CD4-positive, alpha-beta memory T cell (primary cell): ENCODE measurements at places on chromosomes 11 and 22.

DNA sequence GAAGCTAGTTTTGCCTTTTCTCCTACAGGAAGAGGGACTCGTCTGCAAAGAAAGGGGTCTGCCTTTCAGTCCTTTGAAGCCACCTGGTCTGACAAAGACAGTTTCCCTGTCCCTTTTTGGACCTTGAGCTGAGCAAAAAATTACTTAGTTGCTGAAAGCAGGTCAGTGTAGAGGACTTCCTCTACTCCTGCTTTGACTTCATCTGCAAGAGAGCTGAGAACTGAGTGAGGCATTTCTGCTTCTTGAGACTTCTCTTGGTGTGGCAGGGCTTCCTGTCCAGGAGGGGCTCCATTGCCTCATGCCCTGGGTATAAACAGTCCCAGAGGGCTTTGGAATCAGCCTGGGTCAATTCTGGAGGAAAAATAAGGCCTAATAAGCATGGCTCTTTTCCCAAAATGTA lies 73.1 kb downstream of the ZNRF3 start:
- DNase-seq: no peak

- no peak for DNase-seq
These were observed 147.0 kb downstream of the APOL5 start for GRCh38 chr22:35864545-35865165.

GRCh38 chr11:33987975-33988580 lies 63.5 kb upstream of the CAPRIN1 start:
- peak; percentile 63 for DNase-seq

DNA sequence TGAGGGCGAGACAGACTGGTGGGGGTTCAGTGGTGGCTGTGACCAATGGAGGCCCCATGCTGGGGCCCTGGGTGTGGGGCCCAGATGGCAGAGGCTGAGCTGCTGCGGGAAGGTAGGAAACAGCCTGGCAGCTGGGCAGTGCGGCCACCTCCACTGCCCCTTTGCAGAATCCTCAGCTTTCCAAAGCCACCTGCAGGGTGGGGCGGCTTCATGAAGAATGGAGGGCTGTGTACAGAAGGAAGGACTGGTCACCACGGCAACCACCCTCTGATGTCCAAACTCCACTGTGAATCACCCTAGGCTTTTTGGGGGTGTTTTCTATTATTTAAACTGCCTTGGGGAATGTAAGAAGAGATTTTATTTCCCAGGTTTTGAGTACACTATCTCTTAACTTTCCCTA lies 166.3 kb upstream of the NAV2 start:
- no peak for DNase-seq
